Liver (tissue), 10 donors: ENCODE measurements at places on chromosomes 6 and 20. TPM values are rescaled to one million over a fixed set of nuclear protein-coding genes. Genes with fewer than 3 reads are reported as not detected.

AFG1L gene
- polyA plus RNA-seq: 2.8 TPM

DNA sequence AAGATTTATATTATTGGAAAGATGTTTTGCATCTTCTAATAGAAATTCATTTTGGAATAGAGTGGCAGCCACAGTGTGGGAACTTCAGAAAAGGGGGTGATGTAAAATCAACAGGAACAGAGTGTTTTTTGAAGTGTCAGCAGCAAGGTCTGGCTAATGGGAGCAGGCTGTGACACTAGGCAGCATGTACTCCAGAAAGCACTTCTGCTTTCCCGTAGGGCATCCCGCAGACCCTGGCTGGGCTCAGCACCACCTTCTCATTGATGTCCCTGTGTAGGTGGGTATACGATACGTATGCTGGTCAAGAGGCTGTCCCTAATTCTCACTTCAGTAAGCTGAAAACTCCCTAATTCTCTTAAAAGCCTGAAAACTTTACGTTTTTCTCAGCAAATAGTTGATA, 74.7 kb downstream of the EYA4 start:
- no peaks in the 10 kb centered on the region for H3K36me3 ChIP-seq
- DNase-seq: no peak
- H3K27me3 ChIP-seq: no peaks in the 10 kb centered on the region
- no peak overlapping the region for H3K27ac ChIP-seq

DNA sequence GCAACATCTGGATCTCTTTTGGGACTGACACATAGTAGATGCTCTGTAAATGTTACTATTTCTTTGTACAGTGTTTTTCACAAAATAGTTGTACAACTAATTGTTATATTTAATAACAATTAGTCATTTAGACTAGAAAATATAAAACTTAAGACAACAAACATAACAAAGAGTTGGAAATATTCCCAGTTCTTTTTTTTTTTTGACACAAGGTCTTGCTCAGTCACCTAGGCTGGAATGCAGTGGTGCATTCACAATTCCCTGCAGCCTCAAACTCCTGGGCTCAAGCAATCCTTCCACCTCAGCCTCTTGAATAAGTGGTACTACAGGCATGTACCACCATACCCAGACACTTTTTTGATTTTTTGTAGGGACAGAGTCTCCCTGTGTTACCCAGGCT, 105.8 kb downstream of the UTRN start:
- H3K4me1 ChIP-seq: no peaks in the 10 kb centered on the region
- no peak overlapping the region for H3K4me3 ChIP-seq
- H3K27ac ChIP-seq: no peak overlapping the region

HSPA12B gene
- polyA plus RNA-seq: 0.76 TPM
